ENCODE measurements at places on chromosomes 6 and 20. TPM values are rescaled to one million over a fixed set of nuclear protein-coding genes. Genes with fewer than 3 reads are reported as not detected.

The FAM209B gene
- not detected for total RNA-seq

The NKX2-2 gene
- not detected for total RNA-seq

The TMEM181 gene
- 47.2 TPM for total RNA-seq

The TCF21 gene
- not detected for total RNA-seq

The TASP1 gene
- total RNA-seq: 6.5 TPM

The LRRN4 gene
- total RNA-seq: not detected

The OXT gene
- total RNA-seq: not detected

The SYNDIG1 gene
- total RNA-seq: not detected

The TNNC2 gene
- 0.33 TPM for total RNA-seq

The TFAP2B gene
- total RNA-seq: not detected
